Erythroblast (primary cell): ENCODE measurements at places on chromosomes 3 and 15.
A peak's percentile ranks its signal among the peaks of the same experiment; 100 is the strongest.

DNA sequence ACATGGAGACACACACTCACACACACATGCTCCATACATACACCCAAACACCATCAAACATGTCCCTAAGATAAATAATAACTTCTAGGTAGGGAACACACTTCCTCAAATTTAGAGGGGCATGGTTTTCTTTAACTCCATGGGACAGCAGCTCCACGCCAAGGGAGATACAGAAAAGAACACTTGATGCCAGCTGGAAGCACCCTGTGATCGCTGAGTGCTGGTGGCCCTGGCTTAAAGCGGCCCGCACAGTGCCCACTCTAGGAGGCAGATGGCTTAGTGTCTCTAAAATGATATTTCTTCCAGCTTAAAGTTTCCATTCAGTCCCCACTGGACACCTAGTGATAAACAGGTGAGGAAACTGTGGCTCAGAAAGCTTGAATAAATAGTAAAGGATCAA, 232.9 kb downstream of the UACA start:
- DNase-seq, result no peak

- peak; percentile 87 for DNase-seq
Measured at GRCh38 chr3:160400030-160400701, 716 bp downstream of the SMC4 start.

DNA sequence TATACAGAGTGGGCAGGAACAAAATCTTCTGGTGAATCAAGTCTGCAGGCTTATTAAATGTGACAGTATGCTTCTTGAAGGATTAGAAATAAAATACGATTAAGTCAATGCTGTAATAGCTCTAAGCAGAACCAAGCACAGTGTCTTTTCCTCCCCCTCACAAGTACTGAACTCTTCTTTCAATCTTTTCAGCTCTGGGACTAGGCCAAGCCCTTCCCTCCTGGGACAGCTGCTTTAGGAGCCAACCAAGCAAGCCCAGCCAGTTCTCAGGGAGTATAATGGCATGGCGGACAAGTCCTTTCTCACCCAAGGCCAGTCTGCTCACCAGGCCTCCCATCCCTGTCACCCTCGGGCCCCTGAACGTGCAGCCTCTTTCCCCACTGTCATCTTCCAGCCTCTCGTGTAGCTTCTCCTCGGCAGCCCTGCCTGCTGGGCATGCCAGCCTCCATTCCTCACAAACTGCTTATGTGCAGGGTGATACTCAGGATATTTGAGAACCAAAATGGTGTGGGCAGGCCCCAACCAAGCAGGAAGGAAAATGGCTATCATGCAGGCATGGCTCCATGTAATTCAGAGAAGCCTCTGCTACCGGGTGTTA, 8.4 kb upstream of the PPP1R2 start:
- DNase-seq, result no peak

- DNase-seq, result no peak
Measured at GRCh38 chr15:75599401-75599800, 20.3 kb upstream of the PTPN9 start.

GRCh38 chr3:32460031-32460749, 42.5 kb downstream of the CMTM6 start:
- DNase-seq, result no peak

GRCh38 chr3:31724651-31725050, 191.9 kb downstream of the STT3B start:
- DNase-seq, result peak; percentile 10

GRCh38 chr3:9028134-9028533, 64.9 kb upstream of the RAD18 start:
- no peak for DNase-seq

DNA sequence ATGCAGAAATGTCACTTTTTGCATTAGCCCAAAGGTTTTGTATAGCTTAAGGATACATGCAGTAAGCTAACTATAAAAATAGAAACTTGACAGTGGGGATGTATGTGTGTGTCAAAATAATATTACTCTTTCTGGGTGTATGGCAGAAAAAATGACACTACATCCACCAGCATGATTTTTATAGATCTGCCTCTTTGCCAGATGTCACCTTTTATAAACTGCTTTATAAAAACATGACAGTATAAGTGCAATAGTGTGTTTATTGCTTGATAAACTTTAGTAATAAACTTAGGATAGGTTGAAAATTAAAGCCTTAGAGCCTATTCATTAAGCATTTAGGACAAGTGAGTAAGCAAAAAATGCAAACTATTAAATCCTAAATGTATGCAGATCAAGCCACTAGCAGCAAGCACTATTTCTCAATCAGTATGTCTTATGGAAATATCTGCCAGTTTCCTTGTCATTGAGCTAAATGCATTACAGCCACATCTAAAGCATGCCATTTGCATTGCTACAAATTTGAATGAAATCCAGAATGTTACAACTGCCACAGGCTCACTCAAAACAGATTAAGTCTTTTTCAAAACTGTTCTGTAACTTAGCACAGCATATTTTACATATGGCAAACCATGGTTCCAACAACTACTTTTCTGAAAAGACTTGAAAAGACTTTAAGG, 935.0 kb downstream of the FHIT start:
- no peak for DNase-seq

GRCh38 chr15:89329329-89330084, 5.1 kb downstream of the POLG start:
- DNase-seq, result no peak

GRCh38 chr3:78881501-78881900, 886.3 kb downstream of the ROBO1 start:
- DNase-seq, result no peak

GRCh38 chr3:123047062-123047319, 19.4 kb upstream of the SEMA5B start:
- DNase-seq, result no peak

DNA sequence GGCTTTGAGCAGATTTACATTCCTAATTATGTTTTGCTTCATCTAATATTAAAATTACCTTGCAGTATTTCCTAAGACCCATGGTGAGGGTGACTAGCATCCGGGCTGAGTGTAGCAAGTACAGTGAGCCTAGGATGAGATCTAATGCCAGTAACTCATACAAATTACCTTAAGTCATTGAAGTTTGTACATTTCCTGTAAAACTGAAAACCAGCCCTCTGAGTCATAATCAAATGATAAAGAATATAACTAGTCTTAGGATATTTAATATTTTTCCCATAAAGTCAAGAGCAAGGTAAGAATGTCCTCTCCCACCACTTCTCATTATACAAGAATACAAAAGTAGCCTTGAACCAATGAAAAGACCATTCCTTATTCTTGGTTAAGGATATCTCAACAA, 54.8 kb upstream of the CHRM5 start:
- DNase-seq, result no peak

- no peak for DNase-seq
Measured at GRCh38 chr3:139202226-139202958, 141.4 kb upstream of the MRPS22 start.

DNA sequence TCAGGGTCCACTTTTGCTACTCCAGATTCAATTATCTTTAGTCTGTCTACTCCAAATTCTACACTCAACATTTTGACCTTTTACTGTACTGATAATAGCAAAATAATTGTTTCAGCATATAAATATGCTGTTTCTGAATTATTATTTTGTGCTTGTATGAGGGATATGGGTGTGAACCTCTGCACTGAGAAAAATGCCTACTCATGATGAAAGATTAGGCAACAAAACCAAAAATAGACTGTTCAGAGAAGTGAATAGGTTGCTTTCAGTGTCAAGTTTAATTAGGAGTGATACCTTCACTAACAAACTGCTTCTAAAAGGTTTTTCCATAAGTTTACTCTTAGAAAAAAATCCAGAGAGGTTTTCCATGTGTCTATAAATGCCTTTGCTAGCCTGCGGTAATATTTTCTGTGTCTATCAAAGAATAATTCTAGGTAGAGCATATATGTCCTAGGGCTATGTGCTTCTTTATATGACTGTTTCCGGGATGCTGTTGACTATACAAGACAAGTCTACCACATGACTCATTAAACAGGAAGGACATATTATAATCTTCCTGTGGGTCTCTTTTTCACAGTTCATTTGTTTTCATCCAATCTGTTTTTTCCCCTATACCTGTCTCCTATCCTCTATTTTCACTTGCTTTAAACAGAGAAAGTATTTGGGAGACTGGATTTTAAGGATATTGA, 218.5 kb upstream of the TTC14 start:
- no peak for DNase-seq

GRCh38 chr15:25777037-25777436, 86.1 kb downstream of the ATP10A start:
- no peak for DNase-seq

DNA sequence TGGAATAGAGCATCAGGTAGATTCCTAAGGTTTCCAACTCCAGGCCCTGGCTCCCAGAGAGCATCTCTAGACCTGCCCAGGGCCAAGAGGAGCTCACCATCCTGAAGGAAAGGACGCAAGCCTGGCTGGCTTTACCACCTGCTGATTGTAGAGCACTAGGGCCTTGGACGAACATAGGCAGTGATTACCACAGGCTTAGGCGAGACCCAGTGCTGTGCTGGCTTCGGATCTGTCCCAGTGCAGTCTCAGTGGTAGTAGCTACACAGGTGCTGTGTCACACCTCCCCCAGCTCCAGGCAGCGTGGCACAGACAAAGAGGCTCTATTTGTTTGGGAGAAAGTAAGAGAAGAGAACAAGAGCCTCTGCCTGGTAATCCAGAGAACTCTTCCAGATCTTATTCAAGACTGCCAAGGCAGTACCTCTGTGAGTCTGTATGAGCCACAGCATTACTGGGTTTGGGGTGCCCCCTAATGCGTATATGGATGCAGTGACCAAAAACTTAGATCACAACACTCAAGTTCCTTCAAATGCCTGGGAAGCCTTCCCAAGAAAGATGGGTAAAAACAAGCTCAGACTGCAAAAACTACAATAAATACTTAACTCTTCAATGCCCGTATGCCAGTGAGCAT, 25.4 kb downstream of the ISG20 start:
- peak; percentile 49 for DNase-seq

- peak; percentile 46 for DNase-seq
Measured at GRCh38 chr3:187678726-187679268, 8.6 kb upstream of the SST start.

DNA sequence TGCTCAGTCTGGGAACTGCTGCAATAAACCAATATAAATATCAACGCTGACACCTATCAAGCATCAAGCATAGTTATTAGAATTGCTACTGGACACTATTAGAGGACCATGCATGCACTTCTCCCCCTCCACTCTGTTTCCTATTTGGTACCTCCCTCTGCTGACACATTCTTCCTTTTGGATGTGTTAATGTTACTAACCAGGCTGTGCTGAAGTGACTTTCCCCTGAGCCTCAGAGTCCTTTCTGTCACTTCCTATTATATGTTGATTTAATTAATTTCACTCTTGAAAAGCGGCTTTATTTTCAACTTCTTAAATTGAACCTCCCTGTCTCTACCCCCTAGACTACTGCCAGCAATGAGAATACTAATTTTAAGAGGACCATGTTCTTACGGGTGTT, 379.1 kb downstream of the MCTP2 start:
- no peak for DNase-seq

GRCh38 chr3:189557824-189558223, 73.4 kb upstream of the TP63 start:
- DNase-seq, result no peak

DNA sequence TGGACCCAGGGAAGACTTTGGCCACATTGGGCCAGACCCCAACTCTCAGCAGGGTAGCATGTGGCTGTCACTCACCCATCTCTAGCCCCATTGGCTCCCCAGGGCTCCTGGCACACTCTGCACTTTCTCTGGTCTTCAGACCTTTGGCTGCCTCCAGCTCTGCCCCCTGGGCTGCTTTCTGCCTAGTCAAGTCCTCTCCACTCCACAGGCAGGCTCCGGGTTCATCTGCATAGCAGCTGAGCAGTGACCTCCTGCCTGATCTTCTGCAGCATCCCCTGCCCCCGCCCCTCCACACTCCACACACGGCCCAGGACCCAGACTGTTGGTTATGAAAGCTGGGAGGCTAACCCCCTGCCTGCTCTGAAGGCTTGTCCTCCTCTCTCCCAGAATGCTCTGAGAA, 8.4 kb upstream of the C15orf39 start:
- DNase-seq, result no peak

- DNase-seq, result no peak
Measured at GRCh38 chr3:77271306-77271705, 231.4 kb downstream of the ROBO2 start.

GRCh38 chr3:129952556-129953355, 21.8 kb upstream of the TRH start:
- no peak for DNase-seq

DNA sequence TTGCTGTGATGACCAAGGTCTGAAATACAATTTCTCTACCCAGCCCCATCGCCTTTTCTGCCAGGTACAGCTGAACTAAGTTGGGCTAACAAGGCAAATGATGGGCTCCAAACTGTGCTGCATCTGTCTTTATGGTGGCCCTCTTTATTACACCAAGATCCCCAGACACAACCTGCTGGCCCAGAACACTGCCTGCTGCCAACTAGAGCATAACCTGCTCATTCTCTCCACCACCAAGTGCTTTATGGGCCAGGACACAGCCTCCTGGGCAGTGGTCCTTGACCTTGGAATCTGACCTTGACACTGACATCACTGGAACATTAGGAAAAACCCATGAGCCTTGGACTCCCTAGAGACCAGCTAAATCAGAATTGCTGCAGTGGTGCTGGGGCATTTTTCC, 3.3 kb downstream of the LINS1 start:
- no peak for DNase-seq

DNA sequence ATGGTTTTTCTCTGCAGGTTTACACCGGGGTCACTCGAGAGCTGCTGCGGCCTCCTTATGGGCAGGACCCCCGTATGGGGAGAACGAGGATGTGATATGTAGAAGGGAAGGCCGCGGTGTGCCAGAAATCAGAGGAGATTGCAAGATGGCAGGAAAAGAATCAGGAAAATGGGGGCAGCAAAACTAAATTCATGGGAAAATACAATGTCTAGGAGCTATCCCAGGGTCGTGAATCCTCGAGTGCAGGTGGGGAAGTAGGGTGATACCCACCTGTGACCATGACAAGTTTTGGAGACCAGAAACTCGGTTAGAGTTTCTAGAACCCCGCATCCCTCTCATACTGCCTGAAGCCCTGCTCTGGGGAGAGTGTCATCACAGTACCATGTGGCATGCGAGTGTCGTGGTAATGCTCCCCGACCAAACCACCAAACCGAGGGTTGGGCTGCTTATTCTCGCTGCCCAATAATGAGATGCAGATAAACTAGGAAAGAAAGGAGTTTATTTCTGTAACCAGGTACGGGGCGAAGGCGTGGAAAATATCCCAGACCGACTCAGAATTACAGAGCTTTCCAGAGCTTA, 781 bp downstream of the TRNT1 start:
- peak; percentile 43 for DNase-seq

- DNase-seq, result no peak
Measured at GRCh38 chr3:194125442-194125841, 10.5 kb upstream of the HES1 start.

- DNase-seq, result no peak
Measured at GRCh38 chr15:85636351-85636750, 158.4 kb downstream of the KLHL25 start.

- no peak for DNase-seq
Measured at GRCh38 chr3:4894891-4895530, 84.2 kb upstream of the BHLHE40 start.

DNA sequence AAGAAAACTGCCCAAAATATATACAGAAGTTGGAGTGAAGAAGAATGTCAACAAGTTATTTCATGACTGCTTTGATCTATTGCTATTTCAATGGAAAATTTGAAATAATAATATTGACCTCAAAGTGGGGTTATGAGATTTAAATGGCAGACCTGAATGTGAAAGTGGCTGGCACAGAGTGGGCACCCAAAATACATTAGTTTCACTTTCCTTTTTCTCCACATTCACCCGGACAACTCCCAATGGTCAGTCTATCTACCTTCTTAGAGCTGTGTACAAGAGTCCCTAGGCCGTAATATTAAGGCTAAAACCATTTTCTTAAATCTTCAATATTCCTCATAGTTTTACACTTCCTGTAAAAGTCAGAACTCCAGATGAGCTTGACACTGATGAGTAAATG, 61.6 kb upstream of the ETV5 start:
- DNase-seq, result no peak
